ENCODE measurements at places on chromosomes 13 and 19. TPM values are rescaled to one million over a fixed set of nuclear protein-coding genes. Genes with fewer than 3 reads are reported as not detected.
A peak's percentile ranks its signal among the peaks of the same experiment; 100 is the strongest.

The NKPD1 gene
- total RNA-seq = 0.73 TPM

The ZNF541 gene
- 0.36 TPM for total RNA-seq

DNA sequence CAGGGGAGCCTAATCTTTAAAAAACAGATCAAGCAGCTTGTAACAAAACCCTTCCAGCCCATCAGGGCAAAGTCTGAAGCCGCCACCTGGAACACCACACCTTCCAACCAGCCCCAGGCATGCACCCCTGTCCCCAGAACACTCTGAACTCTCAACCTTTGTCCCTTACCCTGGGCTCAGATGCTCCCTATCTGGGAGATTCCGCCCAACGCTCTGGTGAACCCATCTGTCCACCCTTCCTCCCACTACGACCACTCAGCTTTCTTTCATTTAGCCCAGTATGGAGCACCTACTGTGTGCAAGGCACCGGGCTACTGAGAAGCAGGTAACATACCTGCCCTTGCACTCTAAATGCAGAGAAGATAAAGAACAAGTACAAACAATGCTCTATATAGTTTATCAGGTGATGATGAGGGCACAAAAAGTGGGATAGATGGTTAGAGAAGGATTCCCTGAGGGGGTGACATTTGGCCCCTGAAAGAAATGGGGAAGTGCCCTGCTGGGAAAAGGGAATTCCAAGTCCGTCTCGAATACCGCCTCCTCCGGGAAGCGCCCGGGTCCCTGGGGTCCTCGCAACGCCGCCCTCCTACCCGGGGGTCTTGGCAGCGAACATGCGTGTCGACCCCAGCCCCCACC lies 629 bp downstream of the PEPD start:
- H3K27ac ChIP-seq = peak overlapping the region; percentile 65
- H3K4me1 ChIP-seq = peaks cover 14% of the 10 kb centered on the region
- DNase-seq = no peak
- no peaks in the 10 kb centered on the region for H3K27me3 ChIP-seq
- no peaks in the 10 kb centered on the region for H3K36me3 ChIP-seq
- H3K4me3 ChIP-seq = peak overlapping the region; percentile 82

The FGF9 gene
- 0.13 TPM for total RNA-seq

DNA sequence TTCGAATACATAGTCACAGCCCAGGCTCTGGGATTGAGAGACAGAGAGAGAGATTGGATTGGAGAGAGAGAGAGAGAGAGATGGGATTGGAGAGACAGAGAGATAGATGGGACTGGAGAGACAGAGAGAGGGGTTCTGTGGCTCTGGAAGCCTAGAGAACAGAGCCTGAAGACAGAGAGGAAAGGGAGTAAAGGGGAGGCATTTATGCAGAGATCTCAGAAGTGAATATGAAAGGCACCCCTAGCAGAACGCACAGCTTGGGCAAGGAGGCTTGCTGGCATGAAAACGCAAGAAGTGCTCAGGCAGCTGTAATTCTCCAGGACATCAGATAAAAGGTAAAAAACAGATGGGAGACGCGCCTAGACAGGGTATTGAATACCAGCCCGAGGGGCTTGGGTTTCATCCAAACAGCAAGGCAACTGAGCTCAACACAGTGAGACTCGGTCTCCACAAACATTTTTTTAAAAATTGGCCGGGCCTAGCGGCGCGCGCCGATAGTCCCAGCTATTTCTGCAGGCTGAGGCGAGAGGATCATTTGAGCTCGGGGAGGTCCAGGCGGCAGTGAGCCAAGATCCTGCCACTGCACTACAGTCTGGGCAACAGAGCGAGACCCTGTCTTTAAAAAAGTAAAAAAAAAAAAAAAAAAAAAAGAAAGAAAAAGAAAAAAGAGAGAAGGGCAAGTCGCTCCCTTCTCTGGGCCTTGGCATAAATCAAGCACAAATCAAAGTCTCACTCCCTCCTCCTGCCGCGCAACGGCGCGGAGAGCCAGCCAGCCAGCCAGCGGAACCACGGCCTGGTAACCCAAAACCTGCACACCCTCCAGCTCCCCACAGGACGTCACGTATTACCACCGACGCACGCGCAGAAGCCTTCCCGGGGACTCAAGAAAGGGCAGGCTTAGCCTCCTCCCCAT lies 774 bp upstream of the PPP2R1A start:
- H3K27ac ChIP-seq = peak overlapping the region; percentile 87
- H3K4me3 ChIP-seq = peak overlapping the region; percentile 53
- peaks cover 17% of the 10 kb centered on the region for H3K36me3 ChIP-seq
- no peak for DNase-seq
- H3K27me3 ChIP-seq = no peaks in the 10 kb centered on the region

DNA sequence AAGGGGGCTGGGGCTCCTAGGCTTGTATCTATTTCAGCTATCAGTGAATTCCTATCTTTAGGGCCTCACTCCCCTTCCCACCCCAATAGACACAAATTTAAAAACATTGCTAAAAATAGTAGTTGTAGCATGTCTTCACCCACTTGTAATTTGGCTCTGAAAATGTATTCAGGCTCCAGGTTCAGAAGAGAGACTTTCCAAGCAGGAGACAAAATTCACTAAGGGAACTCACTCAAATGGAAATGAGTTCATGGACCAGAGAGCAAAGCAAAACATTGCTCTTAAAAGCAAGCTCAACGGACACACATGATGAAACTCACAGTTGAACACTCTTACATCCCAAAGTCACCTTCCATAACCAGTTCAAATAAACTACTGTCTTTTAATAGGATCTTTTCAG lies 36.8 kb downstream of the PHF11 start:
- H3K36me3 ChIP-seq = peaks cover 5% of the 10 kb centered on the region
- H3K27me3 ChIP-seq = no peaks in the 10 kb centered on the region
- DNase-seq = no peak

- no peaks in the 10 kb centered on the region for H3K27me3 ChIP-seq
- no peaks in the 10 kb centered on the region for H3K4me1 ChIP-seq
- no peak for DNase-seq
- H3K4me3 ChIP-seq = no peak overlapping the region
- H3K36me3 ChIP-seq = no peaks in the 10 kb centered on the region
Measured at GRCh38 chr13:25489238-25489637, 117.5 kb downstream of the ATP8A2 start.

- peak overlapping the region; percentile 73 for H3K27ac ChIP-seq
- no peak for DNase-seq
- peaks cover 56% of the 10 kb centered on the region for H3K36me3 ChIP-seq
Measured at GRCh38 chr13:114109641-114110041, 22.8 kb downstream of the RASA3 start.

- peaks cover 15% of the 10 kb centered on the region for H3K36me3 ChIP-seq
- no peak overlapping the region for H3K4me3 ChIP-seq
- H3K27me3 ChIP-seq = no peaks in the 10 kb centered on the region
- DNase-seq = no peak
Measured at GRCh38 chr19:55694241-55694655, 19.2 kb downstream of the EPN1 start.

The GJA3 gene
- not detected for total RNA-seq

- no peak overlapping the region for H3K4me3 ChIP-seq
- no peaks in the 10 kb centered on the region for H3K36me3 ChIP-seq
Measured at GRCh38 chr13:73404581-73404980, 345.8 kb downstream of the KLF5 start.

DNA sequence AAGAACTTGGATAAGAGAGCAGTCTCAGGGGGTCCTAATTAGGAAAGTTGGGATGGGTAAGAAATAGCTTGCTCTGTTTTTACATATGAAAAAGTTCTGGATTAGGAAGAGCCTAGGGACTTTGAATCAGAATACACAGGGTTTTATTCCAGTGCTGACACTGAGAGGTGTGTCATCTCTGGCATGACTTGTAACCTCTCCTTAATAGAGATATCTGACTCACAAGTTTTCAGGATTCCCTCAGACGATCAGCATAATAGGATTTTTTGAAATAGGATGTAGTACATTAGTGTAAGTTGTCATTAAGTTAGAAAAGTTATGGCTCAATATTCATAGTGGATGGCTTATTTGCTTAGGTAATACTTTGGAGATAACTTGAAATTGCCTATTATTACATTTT lies 555.2 kb upstream of the MIR17HG start:
- H3K27ac ChIP-seq = no peak overlapping the region
- no peaks in the 10 kb centered on the region for H3K27me3 ChIP-seq
- H3K36me3 ChIP-seq = no peaks in the 10 kb centered on the region
- H3K4me3 ChIP-seq = no peak overlapping the region

DNA sequence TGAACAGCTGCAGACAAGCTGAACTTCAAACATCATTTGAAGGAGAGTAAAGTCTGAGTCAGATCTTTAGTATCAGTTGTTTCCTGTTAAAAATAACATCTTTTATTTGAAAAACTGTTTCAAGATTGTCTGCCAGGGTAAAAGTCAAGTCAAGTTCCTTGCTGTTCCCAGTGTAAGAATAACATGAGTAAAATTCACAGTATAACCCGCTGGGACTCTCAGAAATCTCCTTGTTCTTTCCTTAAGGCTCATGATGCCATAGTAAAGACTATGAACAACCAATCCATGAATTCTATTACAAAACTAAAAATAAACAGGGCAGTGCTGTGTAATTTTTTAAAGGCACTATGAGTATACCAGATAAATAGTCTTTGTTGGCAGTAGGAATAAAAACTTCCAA lies 112.9 kb downstream of the IRS2 start:
- H3K4me3 ChIP-seq = no peak overlapping the region
- no peaks in the 10 kb centered on the region for H3K27me3 ChIP-seq
- no peak for DNase-seq
- H3K36me3 ChIP-seq = no peaks in the 10 kb centered on the region
- H3K27ac ChIP-seq = no peak overlapping the region

- H3K27ac ChIP-seq = peak overlapping the region; percentile 100
- H3K4me1 ChIP-seq = peaks cover 29% of the 10 kb centered on the region
- H3K4me3 ChIP-seq = peak overlapping the region; percentile 81
- H3K27me3 ChIP-seq = no peaks in the 10 kb centered on the region
Measured at GRCh38 chr13:51804295-51805172, 571 bp upstream of the DHRS12 start.

The SHISA7 gene
- not detected for total RNA-seq

The CYP2A6 gene
- total RNA-seq = 0.43 TPM

The KIR2DL4 gene
- total RNA-seq = 0.44 TPM

GRCh38 chr19:5251096-5252065 lies 89.2 kb downstream of the PTPRS start:
- peaks cover 5% of the 10 kb centered on the region for H3K36me3 ChIP-seq
- no peak overlapping the region for H3K27ac ChIP-seq
- no peak overlapping the region for H3K4me3 ChIP-seq
- DNase-seq = no peak
- no peaks in the 10 kb centered on the region for H3K27me3 ChIP-seq
- H3K4me1 ChIP-seq = no peaks in the 10 kb centered on the region

DNA sequence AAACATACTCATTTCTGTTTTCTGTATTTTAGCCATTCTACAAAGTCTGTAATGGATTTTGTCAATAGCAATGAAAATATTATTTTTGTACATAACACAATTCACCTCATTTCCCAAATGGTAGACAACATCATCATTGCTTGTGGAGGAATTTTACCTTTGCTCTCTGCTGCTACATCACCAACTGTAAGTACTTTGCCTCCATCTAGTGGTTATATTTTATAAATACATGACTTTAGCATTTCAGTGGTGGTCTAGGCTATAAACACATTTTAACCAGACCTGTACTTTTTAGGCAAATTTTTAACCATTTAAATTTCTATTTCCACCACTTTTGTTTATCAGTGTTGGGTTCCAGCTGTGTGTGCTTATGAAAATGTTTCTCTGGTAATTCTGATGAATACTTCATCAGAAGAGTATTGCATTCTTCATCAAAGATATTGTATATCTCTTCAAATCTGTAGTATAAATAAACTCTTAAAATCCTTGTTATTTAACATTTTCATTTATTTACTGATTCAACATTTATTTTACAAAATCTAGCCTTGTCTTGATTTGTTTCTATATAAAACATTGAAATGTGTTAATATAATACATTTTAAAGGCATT lies 222.4 kb downstream of the NBEA start:
- H3K36me3 ChIP-seq = no peaks in the 10 kb centered on the region
- H3K27ac ChIP-seq = no peak overlapping the region
- no peaks in the 10 kb centered on the region for H3K27me3 ChIP-seq
- H3K4me3 ChIP-seq = no peak overlapping the region

DNA sequence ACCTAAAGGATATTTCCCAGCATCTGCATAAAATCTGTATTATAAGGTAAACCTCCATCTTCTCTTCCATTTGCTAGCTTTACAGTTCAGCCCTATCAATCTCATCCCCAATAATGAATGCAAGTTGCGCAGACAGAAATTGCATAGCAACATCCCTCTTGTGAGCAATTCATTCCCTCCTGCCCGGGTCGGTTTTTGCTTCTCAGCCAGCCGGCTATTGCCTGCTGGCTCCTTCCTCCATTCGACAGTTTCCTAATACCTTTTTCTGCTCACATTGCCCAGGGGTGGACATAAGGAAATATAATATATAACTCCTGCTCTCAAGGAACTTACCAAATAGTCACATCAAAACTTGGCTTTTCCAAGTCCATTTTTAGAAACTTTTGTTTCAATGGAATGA lies 125.2 kb downstream of the FGF9 start:
- no peaks in the 10 kb centered on the region for H3K4me1 ChIP-seq
- no peaks in the 10 kb centered on the region for H3K36me3 ChIP-seq
- no peak overlapping the region for H3K27ac ChIP-seq
- H3K27me3 ChIP-seq = no peaks in the 10 kb centered on the region
- H3K4me3 ChIP-seq = no peak overlapping the region

The PROSER3 gene
- 34.0 TPM for total RNA-seq

GRCh38 chr19:51799034-51799773 lies 4.2 kb downstream of the FPR3 start:
- no peaks in the 10 kb centered on the region for H3K36me3 ChIP-seq
- H3K27ac ChIP-seq = no peak overlapping the region
- DNase-seq = no peak
- no peak overlapping the region for H3K4me3 ChIP-seq
- H3K4me1 ChIP-seq = no peaks in the 10 kb centered on the region

- no peaks in the 10 kb centered on the region for H3K27me3 ChIP-seq
- H3K4me3 ChIP-seq = no peak overlapping the region
- no peak for DNase-seq
- no peaks in the 10 kb centered on the region for H3K36me3 ChIP-seq
- H3K4me1 ChIP-seq = no peaks in the 10 kb centered on the region
Measured at GRCh38 chr13:38888309-38888708, 102.3 kb downstream of the STOML3 start.

DNA sequence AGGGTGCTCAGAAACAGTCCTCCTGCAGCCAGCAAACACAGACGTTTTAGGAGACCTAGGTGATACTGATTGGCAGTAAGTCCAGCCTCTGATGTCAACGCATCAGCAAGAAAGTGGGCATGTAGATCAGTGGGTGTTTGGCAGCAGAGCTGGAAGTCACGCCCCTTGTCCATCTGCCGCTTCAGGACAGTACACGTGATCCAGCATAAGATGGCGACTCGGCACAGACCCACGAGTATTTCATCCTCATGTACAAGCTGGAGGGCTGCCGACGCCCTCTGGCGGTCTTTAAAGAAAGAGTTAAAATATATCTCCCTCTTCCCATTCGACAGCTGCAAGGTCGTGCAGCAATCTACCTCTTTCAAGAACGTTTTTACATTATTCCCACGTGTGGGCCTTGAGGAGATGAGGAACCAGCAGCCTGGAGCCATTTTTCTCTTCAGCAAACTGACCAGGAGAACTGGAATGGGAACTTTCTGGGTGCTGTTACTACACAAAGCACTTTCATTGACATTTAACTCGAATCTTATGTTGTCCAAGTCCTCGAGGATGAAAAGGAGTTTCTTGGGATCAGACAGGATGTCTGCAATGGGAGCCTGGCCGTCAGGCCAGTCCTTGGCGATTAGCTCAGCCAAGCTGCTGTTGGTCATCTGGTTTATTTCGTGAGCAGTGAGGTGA lies 22.3 kb downstream of the NLRP11 start:
- H3K27ac ChIP-seq = no peak overlapping the region
- no peak overlapping the region for H3K4me3 ChIP-seq
- H3K4me1 ChIP-seq = no peaks in the 10 kb centered on the region
- no peaks in the 10 kb centered on the region for H3K36me3 ChIP-seq
- no peak for DNase-seq

The RANBP3 gene
- 95.6 TPM for total RNA-seq
